Right renal pelvis (tissue), 4 donors: ENCODE measurements at places on chromosomes 5 and 9.

- no peak for DNase-seq
Observed at GRCh38 chr5:110687485-110687884, 39.0 kb downstream of the TMEM232 start.

DNA sequence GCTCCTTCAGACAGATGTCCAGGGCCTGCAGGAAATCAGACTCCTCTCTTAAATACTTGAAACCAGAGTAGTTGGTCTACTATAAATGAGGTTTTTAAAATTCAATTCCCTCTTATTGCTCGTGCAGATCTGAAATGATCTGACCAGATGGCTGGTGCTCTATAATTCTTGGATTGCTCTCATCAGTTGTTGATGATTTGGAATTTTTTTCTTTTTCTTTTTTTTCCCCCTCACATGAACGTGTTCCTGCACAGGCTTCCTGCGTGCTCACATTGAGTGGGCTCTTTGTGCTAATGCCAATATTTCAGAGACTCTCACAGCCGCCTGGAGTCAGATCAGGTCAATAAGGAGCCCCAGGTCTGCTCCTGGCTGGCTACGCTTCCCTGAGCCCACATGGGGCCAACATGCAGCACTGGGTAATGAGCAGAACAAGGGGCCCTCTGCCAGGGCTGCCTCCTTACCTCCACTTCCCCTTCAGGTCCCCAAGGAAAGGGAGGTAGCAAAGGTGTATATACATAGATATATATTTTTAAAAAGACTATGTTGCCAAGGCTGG, 82.0 kb downstream of the SIL1 start:
- no peak for DNase-seq

DNA sequence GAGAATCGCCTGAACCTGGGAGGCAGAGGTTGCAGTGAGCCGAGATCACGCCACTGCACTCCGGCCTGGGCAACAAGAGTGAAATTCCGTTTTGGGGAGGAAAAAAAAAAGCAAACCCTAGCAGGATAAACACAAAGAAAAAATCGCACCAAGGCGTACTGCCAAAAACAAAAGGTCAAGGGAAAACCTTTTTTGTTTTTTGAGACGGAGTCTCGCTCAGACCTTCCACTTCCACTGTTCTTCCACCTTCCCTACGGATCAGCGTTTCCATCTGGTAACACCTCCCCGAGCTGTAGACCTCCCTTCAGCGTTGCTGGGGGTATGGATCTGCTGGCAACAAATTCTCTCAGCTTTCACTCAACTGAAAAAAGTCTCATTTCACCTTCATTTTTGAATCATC, 20.1 kb upstream of the FCN2 start:
- DNase-seq: no peak

- no peak for DNase-seq
Observed at GRCh38 chr9:105069696-105070095, 141.7 kb upstream of the ABCA1 start.

DNA sequence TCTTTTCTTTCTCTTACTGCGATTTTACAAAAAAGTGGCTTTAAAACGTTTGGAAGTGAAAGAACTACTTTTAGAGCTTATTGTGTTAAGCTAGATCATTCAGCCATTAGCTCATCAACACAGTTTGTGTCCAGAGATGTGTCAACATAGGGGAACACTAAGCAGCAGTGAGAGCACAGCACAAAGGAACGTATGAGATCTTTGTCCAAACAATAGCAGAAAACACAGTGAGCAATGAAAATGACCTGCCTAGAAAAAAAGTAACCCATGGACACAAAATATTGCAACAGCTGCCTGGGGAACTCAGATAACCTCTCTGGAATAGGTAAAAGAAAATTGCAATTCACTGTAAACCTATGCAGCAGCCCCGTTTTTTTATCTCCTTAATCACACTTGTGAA, 372.5 kb downstream of the ARHGEF28 start:
- no peak for DNase-seq

- DNase-seq: no peak
Observed at GRCh38 chr5:52943285-52943684, 45.9 kb upstream of the ITGA2 start.

GRCh38 chr9:87766697-87767096, 40.8 kb downstream of the CTSL start:
- DNase-seq: no peak

GRCh38 chr9:98983295-98984268, 39.9 kb downstream of the COL15A1 start:
- DNase-seq: no peak

DNA sequence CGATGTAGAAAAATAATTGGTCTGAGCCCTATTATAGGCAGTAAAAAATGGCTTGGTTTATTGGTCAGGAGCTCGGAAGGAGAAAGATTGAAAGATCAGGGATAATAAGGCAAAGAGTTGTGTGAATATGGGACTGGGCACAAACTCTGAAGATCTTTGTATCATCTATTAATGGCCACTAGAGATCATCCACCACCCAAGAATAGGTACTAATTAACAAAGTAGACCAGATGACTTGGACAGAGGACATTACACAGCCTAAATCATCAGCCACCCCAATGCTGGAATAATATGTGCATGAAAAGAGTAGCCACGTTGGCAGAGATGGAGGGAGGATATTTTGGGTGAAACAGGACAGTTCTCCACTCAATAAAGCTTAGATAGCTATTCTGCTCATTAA, 364.1 kb downstream of the EFNA5 start:
- no peak for DNase-seq

- DNase-seq: no peak
Observed at GRCh38 chr5:98880151-98880550, 48.7 kb downstream of the CHD1 start.

- no peak for DNase-seq
Observed at GRCh38 chr5:153404747-153405146, 85.7 kb upstream of the GRIA1 start.

DNA sequence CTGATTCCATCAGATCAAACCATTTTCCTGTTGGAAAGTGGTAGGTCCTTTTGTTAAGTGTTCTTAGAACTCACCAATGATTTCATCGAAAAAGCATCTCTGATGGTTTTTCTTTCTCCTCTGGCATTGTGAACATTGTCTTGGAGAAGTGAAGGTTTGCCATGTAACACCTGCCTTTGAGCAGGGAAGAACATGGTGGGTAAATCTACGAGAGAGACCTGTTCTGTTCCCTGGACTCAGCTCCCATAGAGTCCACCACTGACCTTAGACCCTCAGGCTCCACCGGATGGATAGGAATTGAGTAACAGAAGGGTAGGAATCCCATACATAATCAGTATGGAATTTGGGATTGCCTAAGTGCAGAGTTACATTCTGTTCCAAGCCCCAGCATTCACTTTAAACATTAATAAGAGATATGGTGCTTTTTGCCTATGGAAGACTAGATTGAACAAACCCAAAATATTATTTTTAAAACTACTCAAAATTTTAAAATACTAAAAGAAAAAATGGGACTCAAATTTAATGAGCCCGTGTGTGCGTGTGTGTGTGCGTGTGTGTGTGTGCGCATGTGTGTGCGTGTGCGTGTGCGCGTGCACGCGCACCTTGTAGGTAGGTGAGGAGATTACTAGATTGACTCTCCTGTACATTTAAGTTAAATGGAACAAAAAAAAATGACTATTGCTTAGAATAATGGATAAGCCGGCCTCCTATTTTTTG, 92.0 kb downstream of the C9orf152 start:
- DNase-seq: no peak

GRCh38 chr5:19855931-19856330, 132.1 kb downstream of the CDH18 start:
- DNase-seq: no peak

- DNase-seq: no peak
Observed at GRCh38 chr5:138573949-138574670, 1.1 kb downstream of the HSPA9 start.

DNA sequence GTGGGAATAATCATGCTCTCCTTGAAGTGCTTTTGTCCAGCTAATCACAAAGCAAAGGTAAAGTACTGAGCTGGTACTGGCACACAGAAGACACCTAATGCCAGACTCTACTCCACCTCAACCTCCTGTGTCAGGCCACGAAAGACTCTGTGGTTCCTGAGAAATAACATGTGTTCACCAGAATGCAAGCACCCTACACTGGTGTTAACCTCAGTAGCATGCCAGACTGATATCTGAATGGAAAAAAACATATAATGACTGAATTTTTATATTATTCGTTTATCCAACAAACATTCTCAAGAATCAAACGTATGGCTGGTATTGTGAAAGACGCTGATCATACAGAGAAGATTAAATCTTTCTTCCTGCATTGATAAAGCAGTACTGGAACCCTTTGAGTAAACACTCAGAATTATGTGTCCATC, 97.1 kb upstream of the IFNE start:
- DNase-seq: no peak

GRCh38 chr5:180138214-180138975, 66.8 kb upstream of the RNF130 start:
- no peak for DNase-seq

DNA sequence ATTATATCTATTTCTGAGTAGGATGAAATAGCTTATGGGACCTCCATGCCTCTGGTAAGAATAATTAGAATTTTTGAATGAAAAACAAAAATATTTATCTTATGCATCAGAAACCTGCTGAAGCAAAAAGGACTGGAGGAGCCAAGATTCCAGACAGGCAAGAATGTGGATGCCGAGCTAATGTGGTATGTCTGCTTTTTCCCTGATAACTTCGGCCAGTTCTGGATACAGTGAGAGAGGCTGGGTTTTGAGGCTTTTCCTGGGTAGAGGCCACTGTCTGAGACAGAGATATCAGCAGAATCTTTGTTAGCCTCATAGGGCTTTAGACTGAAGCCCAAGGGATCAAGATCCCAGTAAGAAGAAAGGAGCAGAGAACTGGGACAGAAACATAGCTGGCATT, 5.2 kb upstream of the CTNND2 start:
- no peak for DNase-seq

GRCh38 chr5:39220280-39221030, 1.1 kb upstream of the FYB1 start:
- no peak for DNase-seq

DNA sequence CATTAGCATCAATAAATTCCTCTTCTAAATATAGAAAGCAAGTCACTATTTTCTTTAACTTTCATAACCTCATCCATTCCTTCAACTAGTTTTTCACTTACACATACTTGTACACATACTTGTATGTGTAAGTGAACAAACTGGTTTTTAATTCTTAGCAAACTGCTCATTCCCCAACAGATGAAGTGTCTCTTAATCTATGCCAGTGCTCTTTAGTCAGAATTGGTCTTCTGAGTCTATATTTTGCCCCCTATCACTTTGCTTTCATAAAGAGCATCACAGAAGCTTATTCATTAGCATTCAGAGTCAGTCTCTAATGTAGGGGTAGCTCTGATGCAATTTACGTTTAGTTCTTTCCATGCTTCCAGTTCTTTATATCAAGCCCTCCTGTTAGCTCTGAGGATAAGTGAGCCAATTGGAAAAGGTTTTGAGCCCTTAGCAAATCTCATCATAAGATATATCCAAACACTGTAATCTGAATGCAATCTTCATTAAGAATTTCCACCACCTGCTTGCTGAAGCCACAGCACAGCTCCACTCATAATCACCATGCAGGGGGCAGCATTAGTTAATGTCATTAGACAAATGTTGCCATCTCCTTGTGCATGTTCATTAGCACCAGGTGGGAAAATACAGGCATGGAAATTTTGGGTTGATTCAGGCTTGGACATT, 178.5 kb upstream of the SLC24A2 start:
- no peak for DNase-seq

GRCh38 chr5:145829708-145830361, 5.3 kb downstream of the PRELID2 start:
- no peak for DNase-seq

DNA sequence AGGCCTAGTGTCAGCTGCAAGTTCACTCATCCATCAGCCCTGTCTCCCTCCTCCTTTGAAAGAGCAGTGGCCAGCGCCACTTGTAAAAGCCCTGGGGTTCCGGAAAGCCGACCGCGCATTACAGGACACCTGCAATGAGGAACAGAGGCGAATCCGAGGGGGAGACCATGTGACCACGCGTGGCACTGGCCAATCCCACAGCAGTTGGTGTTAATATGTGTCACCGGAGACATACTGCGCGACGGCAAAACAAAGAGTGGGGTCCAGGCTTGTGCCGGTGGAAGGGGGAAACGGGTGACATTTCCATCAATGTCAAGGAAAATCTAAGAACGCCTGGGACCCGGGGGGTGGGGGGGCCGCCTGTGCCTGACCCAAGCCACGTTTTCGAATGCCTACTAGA, 480.8 kb downstream of the SPATA31A7 start:
- DNase-seq: no peak

GRCh38 chr9:18791074-18791473, 241.9 kb downstream of the SAXO1 start:
- peak; percentile 22 for DNase-seq

DNA sequence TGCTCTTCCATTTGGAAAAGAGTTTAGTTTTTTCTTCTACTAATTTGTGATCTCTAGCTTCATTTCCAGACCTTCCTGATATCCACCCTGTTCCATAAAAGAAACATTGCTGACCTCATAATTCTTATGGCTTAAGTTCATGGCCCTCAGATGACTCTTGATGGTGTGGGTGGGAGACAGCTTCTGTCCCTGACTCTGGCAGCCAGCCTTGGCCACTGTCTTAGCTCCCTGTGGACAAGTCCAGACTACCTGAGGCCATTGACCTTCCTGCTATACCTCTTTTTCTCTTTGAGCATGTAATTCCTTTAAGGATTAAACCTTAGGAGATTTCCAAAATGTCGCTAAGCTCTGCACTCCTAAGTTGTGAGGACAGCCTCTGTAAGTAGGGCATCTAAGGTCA, 101.1 kb upstream of the DAP start:
- DNase-seq: no peak

GRCh38 chr5:96823900-96824380, 16.2 kb upstream of the ERAP1 start:
- DNase-seq: no peak

DNA sequence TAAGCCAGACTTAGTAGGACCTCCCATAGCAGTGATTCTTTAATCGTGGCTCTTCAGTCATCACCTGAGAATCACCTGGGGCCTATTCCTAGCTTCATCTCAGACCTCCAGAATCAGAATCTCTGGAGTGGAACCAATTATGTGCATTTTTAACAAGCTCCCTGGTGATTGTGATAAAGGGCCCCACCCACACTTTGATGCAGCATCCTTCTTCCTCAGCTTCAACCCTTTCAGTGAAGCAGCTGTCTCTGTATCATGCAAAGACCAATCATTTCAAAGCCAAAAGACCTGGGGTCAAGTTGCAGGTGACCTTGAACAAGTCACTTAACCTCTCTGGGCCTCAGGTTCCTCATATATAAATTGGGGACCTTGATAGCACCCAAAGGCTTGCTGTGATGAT, 17.1 kb downstream of the FBXO10 start:
- DNase-seq: no peak

DNA sequence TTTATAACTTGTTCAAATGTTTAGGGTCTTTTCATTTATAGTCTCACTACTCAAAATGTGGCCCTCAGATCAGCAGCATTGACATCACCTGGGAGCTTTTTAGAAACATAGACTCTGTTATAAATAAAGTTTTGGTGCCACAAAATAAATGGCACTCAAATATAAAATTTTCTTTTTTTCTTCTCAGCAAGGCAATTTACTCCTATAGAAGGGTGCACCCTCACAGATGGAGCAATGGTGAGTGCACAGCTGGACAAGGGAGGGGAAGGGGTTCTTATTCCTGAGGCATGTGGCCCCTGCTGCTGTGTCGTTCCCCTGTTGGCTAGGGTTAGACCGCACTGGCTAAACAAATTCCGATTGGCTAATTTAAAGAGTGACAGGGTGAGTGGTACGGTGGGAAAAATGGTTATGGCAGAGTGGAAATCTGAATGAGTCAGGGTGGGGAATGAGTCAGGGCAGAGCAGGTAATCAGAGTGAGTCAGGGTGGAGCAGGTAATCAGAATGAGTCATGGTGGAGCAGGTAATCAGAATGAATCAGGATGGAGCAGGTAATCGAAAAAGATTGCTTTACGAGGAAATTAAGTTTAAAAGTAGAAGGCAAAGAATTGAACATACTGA, 31.8 kb upstream of the C7 start:
- no peak for DNase-seq
